ENCODE measurements at places on chromosomes 7 and 10.

DNA sequence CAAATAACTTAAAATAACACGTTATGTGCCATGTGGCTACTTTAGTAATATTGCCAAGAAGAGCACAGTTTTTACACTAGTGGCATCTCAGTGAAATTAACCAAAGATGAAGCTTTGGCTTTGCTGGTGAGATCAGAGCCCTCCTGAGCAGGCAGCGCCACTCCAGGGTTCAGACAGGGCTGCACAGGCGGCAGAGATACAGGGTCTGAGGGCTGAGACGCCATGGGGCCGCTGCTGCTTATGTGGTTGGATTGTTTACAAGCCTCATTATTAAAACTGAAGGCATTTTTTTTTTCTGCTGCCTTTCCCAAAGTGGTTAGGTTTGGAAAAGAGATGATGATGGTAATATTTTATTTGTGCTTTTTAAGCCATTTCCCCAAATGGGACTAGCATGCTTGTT lies 68.8 kb upstream of the DNAJB6 start:
- DNase-seq, result no peak

GRCh38 chr10:121154846-121155245 lies 303.7 kb downstream of the WDR11 start:
- no peak for DNase-seq

GRCh38 chr10:126963354-126963753 lies 58.1 kb downstream of the DOCK1 start:
- no peak for DNase-seq

- no peak for DNase-seq
Measured at GRCh38 chr7:47578579-47579270, 3.2 kb downstream of the TNS3 start.

GRCh38 chr10:25059990-25060389 lies 43.6 kb downstream of the THNSL1 start:
- DNase-seq, result no peak

GRCh38 chr7:130932667-130933432 lies 198.8 kb upstream of the KLF14 start:
- no peak for DNase-seq

- DNase-seq, result no peak
Measured at GRCh38 chr10:49055221-49055849, 60.0 kb downstream of the VSTM4 start.

GRCh38 chr10:120392671-120393079 lies 64.4 kb upstream of the PLPP4 start:
- DNase-seq, result no peak

- DNase-seq, result no peak
Measured at GRCh38 chr10:4329225-4329624, 496.8 kb upstream of the AKR1E2 start.

DNA sequence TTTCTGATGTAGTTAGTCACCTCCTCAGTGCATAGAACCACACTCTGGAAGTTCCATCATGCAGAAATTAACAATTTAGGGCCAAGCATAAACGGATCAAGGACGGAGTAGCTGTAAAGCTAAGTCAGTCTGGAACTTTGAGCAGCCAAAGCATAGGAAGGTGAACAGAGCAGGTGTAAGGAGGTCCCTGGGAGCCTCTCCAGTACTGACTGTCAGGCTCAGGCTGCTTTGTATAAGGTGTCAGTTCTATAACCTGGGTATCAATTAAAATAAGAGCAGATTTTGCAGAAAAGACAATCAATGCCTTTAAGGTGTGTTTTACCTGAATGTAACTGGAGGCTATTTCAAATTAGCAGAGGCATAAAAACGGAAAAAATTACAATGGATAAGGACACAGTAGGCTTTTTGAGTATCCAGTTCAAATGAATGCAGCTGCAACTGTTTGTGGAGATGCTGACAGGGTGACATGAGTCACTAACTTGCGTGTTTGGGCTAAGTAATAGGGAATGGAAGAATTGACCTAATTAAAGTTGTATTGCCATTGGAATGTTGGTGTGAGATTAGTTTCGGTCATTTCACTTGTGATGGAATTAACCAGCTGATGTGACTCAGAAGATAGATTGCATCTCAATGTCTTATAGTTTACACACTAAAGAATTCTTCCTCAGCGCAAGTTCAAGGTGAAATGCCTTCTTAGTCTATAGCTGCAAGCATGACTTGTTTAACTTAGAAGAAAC lies 417.9 kb upstream of the CNTNAP2 start:
- DNase-seq, result no peak
